Nucleus accumbens (tissue), 56 donors: ENCODE measurements at places on chromosomes 7 and 10.
A peak's percentile ranks its signal among the peaks of the same experiment; 100 is the strongest.

DNA sequence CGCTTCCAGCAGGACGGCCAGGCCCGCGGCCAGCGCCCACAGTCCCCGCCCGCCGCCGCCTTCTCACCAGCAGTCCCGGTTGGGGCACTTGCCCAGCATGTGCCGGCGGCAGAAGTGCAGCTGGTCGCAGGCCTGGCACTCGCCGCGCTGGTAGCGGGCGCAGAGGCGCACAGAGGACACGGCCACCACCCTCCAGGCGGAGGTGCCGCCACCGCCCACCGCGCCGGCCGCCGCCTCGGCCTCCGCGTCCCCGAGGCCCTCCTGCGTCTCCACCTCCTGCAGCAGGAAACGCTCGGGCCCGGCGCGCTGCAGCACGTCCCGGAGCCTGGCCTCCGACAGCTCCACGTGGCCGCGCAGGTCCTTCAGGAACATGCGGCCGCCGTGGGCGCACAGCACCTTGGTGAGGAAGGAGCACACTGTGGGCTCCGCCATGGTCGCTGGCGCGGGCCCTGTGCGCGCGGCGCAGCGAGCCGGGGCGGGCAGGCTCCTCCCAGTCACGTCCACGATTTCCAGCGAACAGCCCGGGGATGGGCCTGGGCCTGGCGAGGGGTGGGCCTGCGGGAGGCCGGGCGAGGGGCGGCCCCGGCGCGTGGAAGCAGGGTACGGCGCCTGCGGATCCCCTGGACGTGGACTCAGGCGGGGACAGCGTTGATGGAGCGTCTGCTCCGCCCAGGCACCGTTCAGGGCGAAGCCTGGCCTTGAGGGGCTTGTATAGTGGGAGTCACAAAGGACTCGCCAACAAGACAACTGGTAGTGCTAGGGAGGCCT is at the start of gene ZC3HAV1L:
Gene ZC3HAV1L, minus strand, starts transcription at position 457 of the 768 bp plus-strand sequence. Its CDS starts 25 bp downstream, at position 432.
- peak; percentile 50 for DNase-seq

DNA sequence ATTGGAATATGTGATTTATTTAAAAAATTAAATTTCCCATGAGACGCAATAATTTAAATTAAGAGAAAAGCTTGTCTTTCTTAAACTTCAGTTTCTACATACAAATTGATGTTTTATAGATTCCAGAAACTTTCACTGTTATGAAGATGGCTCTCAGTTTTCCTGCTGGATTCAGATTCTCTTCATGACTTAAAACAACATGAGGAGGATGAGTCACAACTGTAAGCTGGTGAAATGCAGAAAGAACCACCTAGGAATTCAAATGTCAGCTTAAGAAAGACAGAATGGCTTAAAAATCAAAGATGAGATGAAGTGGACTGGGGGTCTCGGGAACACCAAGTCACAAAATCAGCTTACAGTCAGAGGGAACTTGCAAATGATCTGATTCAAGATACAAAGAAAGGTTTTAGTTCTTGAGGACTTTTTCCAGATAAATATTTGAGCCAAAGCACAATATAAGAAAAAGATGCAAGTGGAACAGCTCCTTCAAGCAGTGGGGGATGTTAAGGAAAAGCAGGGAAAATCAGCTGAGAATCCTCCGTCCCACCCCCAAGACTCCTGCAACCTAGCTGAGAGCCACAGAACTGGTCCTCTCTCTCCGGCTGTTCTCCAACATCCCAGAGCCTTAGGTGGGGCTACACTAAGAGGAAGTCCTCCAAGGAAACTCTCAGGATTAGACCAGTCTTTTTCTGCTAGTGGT is 279.8 kb downstream of the KCNMA1 start:
- DNase-seq, result no peak

GRCh38 chr10:127149501-127150081 is 46.8 kb downstream of the INSYN2A start:
- DNase-seq, result no peak

GRCh38 chr7:117137868-117138267 is 184.6 kb downstream of the ST7 start:
- DNase-seq, result no peak

DNA sequence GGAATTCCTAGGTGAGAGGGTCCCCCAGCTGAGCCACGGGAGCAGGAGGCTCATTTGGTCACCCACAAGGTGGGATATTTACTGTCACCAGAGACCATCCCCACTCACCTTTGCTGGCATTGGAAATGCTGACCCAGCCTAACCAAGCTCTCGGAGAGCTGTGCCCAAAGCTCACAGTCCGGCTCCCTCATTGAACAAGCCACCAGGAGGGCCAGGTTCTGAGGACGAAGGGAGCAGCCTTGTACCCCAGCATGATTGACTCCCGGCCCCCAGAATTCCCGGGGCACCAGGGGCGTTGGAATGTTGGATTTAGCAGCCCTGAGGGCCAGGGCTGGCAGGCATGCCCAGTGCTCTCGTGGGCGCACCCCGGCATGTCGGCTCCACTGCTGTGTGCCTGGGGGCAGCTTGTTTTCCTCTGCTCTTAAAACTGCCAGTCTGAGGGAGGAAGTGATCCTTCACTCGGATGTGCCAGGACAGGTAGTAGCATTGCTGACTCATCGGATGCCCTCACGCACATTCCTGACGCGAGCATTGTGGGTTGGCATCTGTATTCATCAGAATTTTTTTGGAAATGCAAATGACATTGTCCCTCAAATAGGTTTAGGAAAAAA is 23.3 kb downstream of the CLIP2 start:
- peak; percentile 42 for DNase-seq
